ENCODE measurements at places on chromosomes 7 and 10.

- no peak for DNase-seq
Observed at GRCh38 chr7:110148054-110148453, 942.9 kb upstream of the LRRN3 start.

GRCh38 chr10:15345450-15345849, 25.6 kb downstream of the FAM171A1 start:
- no peak for DNase-seq

- DNase-seq: no peak
Observed at GRCh38 chr10:112115781-112116385, 67.7 kb downstream of the GPAM start.

DNA sequence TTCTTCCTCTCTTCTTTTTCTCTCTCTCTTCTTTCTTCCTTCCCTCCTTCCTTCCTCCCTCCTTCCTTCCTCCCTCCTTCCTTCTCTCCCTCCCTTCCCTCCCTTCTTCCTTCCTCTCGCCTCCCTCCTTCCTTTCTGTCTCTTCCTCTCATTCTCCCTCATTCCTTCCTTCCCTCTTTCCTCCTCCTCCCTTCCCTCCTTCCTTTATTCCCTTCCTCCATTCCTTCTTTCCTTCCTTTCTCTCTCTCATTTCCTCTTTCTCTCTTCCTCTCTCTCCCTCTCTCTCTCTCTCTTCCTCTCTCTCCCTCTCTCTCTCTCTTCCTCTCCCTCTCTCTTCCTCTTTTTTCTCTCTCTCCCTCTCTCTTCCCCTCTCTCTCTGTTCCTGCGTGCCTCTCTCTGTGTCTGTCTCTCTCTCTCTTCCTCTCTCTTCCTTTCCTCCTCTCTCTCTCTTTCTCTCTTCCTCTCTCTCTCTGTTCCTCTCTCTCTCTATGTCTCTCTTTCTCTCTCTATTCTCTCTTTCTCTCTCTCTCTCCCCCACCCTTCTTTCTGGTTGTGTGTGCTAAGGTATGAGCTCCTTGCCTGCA, 80.1 kb upstream of the PFKP start:
- no peak for DNase-seq

- DNase-seq: no peak
Observed at GRCh38 chr7:135924302-135924701, 52.9 kb downstream of the MTPN start.

- no peak for DNase-seq
Observed at GRCh38 chr7:11710377-11710776, 121.6 kb downstream of the THSD7A start.

DNA sequence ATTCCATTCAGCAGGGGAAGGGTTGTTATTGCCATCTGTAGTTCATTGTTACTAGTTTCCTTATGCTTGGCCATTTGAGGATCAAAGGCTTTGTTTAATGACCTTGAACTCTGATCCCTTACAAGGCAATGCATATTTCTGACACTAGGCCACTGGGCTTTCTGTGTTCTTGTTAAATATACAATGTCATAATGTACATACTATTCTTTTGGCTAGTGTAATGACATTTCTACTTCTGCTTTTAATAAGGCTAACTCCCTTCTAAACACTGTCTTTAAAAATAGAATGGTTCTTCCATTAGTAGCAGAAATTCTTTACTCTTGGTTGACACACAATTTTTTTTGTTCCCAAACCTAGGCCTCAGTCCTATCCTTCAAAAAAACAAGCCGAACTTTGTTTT, 86.6 kb downstream of the BBS9 start:
- DNase-seq: no peak

DNA sequence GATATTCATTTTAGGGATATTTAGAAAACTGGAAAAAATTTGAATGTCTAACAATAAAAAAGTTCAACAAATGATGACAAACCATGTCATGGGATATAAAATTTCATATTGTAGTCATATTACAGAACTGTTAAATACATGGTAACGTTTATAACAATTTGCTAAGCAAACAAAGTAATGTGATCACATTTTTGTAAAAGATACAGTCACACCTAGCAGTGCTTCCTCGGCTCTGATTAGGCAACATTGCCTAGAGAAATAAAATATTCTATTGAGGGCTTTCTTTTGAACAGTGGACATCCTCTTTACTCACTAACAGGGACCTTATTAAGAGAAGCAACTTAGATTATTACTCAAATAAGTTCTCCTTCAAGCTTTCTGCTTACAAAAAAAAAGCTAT, 605.5 kb downstream of the GATA3 start:
- DNase-seq: no peak

- DNase-seq: no peak
Observed at GRCh38 chr7:37283716-37284115, 164.9 kb downstream of the ELMO1 start.

GRCh38 chr7:34928052-34928451, 109.2 kb downstream of the DPY19L1 start:
- peak; percentile 13 for DNase-seq

DNA sequence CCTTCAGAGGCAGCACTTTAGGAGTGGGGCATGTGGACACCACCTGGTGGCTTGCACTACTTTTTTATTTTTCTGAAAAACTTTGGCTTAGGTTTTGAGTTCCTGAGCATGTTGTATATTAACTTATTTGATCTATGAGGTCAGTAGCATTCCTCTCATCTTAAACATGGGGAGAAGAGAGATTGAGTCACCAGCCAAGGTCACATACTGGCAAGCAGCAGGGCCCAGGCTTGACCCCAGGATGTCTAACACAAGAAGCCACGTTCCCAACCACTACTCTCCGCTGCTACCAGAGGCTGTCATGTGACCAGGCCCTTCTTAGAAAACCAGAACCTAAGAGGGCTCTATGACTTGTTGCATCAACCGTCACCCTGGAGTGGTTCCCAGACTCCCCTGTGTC, 210.3 kb upstream of the GPR26 start:
- no peak for DNase-seq

GRCh38 chr7:100791881-100792666, 35.2 kb downstream of the EPHB4 start:
- no peak for DNase-seq
